Activated CD4-positive, alpha-beta T cell treated with anti-CD3 and anti-CD28 coated beads, Interleukin-2, amount 50 U/mL, for 16 hours (primary cell): ENCODE measurements at places on chromosomes 5 and 9.

GRCh38 chr5:75322066-75322465 lies 15.0 kb upstream of the HMGCR start:
- DNase-seq = no peak

DNA sequence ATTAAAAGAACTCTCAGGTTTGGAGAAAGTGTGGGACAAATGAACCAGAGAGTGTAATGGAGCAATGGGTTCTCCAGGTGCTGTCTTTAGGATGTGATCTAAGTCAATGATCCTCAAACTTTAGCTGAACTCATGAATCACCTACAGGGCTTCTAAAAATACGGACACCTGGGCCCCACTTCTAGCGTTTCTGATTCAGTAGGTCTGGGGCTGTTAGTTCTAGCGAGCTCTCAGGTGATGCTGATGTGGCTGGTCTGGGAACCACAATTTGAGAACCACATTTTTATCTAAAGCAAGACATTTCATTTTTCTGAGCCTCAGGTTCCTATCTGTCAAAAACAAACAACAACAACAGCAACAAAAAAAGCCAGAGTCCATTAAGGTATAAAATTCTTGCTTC lies 35.1 kb upstream of the PCA3 start:
- DNase-seq = no peak

GRCh38 chr9:7006417-7006816 lies 248.6 kb downstream of the KDM4C start:
- DNase-seq = no peak

- no peak for DNase-seq
These were observed 301.0 kb upstream of the PCSK5 start for GRCh38 chr9:75589497-75589896.
